ENCODE measurements at places on chromosomes 3 and 15. TPM values are rescaled to one million over a fixed set of nuclear protein-coding genes. Genes with fewer than 3 reads are reported as not detected.

GRCh38 chr15:66505430-66505811 lies 295 bp downstream of the ZWILCH start:
- no peak for DNase-seq

DNA sequence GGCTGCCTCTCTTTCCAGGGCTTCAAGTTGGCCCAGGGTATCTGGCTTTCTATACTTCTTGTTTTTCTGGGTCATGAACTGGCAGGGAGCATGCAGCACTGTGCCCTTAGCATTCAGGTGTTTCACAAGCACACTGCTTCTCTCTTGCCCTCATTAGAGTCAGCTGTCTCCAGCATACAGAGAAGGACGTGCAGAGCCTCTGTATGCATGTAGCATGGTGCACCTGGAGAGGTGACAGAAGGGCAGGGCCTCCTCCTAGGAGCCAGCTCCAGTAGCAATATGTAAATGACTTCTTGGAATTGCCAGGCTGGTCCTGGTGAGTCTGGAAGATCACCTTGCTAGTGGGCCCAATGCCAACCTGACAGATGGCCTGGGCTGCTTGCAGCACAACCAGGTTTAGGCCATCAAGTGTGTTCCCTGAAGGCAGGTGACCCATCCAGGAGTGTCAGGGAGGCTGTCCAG lies 44.8 kb upstream of the ATP2C1 start:
- peak; percentile 72 for DNase-seq

GRCh38 chr15:60612400-60613048 lies 133.6 kb upstream of the ICE2 start:
- DNase-seq = no peak

- DNase-seq = no peak
Observed at GRCh38 chr3:125045965-125046364, 9.8 kb downstream of the HEG1 start.

DNA sequence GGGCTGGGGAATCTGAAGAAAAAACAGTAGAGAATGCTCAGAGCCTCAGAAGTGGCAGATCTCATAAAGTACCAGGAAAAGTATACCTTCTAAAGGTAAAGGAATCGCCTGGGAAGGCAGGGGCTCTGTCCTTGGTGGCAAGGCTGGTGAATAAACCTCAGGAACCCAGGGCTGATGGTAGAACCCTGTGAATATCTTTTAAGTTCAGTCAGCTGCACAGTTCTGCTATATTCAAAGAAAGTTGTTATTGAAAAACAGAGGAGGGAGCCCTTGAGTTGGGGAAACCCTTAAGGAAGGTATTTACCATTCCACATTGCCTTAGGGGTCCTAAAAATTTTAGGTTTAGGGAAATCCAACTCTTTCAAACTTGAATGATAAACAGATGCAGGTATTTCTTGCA lies 31.2 kb downstream of the ZPLD1 start:
- no peak for DNase-seq

GRCh38 chr3:48565186-48565585 lies 1.6 kb upstream of the UCN2 start:
- DNase-seq = no peak

DNA sequence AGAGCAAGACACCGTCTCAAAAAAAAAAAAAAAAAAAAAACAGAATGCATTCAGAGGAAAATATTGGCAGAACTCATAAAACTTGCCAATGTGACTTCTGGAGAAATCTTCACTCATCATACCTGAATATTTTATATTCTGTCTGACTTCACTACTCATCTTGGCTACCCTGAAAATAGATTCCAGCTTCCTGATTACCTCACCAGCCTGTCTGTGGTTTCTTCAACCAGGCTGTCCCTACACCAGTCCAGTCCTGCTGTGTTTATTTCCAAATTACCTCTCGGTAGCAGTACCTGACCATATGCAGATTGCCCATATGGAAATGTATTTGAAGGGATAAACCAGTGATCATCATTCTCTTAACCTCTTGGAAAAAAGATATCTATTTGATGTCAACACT lies 9.3 kb upstream of the P3H2 start:
- no peak for DNase-seq

GRCh38 chr3:98012979-98013378 lies 22.1 kb downstream of the GABRR3 start:
- no peak for DNase-seq

- DNase-seq = no peak
Observed at GRCh38 chr3:193046371-193046770, 128.7 kb upstream of the MB21D2 start.

- DNase-seq = no peak
Observed at GRCh38 chr3:129665024-129665768, 58.7 kb upstream of the PLXND1 start.

DNA sequence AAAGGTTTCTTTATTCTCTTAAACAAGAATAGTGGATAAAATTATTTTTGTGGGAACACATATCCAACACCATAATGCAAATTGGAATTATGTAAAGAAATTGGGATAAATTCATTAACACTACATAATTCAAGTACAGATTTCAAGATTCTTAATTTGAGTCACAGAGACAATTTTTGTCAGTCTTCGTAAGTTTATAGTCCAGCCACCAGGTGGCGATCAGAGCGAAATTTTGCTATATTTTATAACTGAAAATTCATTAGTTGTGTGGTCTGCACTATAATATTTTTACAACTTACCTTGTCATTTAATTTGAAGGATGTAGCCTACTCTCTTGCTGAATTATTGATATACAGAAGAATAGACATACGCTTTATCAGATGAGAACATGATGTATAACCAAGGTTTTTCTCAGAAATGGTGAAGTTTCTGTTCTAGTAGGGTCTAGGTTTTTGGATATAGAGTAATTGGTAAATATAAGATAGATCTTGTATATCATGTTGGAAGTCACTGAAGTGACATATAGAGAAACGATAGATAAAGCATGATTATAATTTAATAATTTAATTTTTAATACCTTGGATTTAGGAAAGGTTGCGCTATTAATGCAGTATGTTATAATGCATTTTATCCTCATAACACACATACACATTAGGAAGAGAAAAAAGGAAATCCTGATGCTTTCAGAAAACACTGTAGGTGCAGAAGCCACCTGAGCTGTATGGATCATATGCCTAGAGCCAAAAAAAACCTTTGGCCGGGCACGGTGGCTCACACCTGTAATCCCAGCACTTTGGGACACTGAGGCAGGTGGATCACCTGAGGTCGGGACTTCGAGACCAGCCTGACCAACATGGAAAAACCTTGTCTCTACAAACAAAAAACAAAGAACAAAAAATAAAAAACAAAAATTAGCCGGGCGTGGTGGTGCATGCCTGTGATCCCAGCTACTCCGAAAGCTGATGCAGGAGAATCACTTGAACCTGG lies 31.7 kb downstream of the PLSCR4 start:
- peak; percentile 65 for DNase-seq

- no peak for DNase-seq
Observed at GRCh38 chr3:170132335-170132734, 49.2 kb downstream of the PHC3 start.

GRCh38 chr3:190860521-190860920 lies 2.0 kb downstream of the GMNC start:
- no peak for DNase-seq

DNA sequence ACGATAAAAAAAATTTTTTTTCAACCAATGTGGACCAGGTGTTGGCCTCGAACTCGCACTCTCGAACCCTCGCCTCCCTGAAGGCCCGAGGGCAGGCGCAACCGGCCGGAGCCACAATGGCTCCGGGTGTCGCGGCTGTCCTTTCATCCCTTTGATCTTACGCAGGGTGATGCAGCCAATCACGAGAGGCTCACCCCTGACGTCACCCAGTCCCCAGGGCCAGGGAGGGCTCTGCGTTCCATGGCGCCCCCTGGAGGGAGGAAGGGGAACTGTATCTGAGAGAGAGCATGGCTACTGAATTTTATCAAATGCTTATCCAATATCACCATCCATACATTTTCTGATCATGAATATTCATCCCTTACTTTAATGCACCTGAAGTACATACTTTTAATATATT lies 15.4 kb upstream of the GMNC start:
- no peak for DNase-seq

DNA sequence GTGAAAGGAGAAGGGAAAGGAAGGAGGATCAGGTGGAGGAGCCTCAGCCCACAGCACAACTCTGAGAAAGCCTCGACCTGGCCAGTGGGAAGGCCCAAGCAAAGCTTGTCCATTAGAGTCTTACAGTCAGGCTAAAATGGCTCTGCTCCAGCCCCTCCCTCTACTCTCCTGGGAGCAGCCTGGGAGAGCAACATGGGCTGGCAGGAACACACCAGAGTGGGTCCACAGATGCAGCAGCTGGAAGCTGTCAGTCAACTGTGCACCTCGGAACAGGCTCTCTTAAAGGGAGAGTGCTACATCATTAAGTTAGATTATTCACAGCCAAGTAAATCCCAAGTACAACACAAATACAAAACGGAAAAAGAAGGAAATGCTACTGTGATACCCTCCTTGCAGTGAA lies 98.0 kb upstream of the LIMD1 start:
- no peak for DNase-seq

- no peak for DNase-seq
Observed at GRCh38 chr3:154875142-154875541, 205.0 kb upstream of the MME start.

DNA sequence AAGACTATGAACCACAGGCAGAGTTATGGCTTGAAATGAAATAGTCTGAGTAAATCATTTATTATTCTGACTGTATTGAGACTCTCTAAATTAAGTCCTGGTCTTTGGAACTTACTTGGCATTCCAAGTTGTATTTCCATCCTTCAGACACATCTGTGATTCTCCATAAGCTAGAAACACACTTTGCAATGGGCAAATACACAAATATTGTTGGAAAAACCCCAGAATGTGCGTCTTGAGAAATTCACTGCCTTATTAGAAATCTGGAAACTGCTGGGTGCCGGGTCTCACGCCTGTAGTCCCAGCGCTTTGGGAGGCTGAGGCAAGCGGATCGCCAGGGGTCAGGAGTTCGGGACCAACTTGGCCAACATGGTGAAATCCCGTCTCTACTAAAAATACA lies 87.8 kb downstream of the WWTR1 start:
- no peak for DNase-seq

DNA sequence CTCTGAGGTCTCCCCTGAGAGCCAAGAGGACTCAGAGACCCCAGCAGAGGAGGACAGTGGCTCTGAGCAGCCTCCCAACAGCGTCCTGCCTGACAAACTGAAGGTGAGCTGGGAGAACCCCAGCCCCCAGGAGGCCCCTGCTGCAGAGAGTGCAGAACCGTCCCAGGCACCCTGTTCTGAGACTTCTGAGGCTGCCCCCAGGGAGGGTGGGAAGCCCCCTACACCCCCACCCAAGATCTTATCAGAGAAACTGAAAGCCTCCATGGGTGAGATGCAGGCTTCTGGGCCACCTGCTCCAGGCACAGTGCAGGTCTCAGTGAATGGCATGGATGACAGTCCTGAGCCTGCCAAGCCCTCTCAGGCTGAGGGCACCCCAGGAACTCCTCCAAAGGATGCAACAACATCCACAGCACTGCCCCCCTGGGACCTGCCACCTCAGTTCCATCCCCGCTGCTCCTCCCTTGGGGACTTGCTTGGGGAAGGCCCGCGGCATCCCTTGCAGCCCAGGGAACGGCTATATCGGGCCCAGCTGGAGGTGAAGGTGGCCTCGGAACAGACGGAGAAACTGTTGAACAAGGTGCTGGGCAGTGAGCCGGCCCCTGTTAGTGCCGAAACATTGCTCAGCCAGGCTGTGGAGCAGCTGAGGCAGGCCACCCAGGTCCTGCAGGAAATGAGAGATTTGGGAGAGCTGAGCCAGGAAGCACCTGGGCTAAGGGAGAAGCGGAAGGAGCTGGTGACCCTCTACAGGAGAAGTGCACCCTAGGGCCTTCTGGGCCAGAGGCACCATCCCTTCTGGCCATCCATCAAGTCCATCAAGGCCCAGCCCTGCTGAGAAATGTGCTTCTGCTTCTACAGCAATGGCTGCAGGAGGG lies 23.6 kb downstream of the PLEKHO2 start:
- DNase-seq = no peak

DNA sequence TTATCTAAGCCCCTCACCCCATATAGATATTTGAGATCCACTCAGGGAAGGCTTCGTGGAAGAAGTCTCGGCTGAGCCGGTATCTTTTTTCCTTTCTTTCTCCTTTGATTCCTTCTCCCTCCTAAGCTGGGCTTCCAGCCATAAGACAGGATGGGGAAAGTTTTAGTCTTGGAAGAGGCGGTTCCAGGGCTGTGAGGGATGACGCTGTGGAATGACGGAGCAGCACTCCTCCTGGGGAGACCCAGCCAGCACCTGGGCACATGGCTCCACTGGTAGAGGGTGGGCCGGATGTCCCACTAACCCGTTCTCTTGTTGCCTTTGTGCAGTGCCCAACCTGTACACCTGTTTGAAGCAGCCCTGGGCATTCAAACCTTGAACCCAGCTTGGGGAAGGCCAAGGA lies 43.2 kb upstream of the FAM107A start:
- no peak for DNase-seq

DNA sequence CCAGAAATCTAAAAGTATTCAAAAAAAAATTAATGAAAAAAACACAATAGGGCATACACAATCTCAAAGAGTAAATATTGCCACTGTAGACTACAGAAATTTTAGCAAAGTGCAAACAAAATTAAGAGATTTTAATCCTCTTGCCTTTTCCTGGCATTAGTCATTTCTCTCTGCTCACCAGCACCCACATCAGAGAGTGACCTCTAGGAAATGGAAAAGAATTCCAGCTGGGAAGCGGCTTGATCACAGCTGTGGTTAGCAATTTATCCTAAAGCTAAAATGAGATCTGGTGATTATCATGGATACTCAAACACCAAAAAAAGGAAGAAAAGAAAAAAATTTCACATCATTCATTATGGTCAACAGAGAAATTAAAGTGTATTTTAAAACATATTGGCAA lies 7.5 kb downstream of the CSNK1G1 start:
- no peak for DNase-seq

- no peak for DNase-seq
Observed at GRCh38 chr15:70017801-70018200, 79.9 kb downstream of the TLE3 start.

GRCh38 chr3:98114264-98114663 lies 16.3 kb upstream of the OR5H1 start:
- DNase-seq = no peak

- DNase-seq = no peak
Observed at GRCh38 chr15:96924570-96924969, 594.1 kb downstream of the NR2F2 start.

GRCh38 chr3:14822670-14823390 lies 4.1 kb downstream of the FGD5 start:
- no peak for DNase-seq

PLAAT1 gene
- total RNA-seq = not detected

ADAMTS7 gene
- 0.18 TPM for total RNA-seq

CLEC3B gene
- total RNA-seq = 11.6 TPM

AQP9 gene
- total RNA-seq = not detected

TRIM71 gene
- total RNA-seq = not detected

TRH gene
- not detected for total RNA-seq

A4GNT gene
- not detected for total RNA-seq

ALDH1A3 gene
- 99.9 TPM for total RNA-seq

TRPC1 gene
- total RNA-seq = 2.8 TPM

CLRN1 gene
- total RNA-seq = not detected

IL17RD gene
- total RNA-seq = 3.4 TPM

CACNA1D gene
- 194 TPM for total RNA-seq

GREM1 gene
- 4.9 TPM for total RNA-seq

PIERCE2 gene
- not detected for total RNA-seq

SI gene
- total RNA-seq = 1,078 TPM

All from Peyer's patch (tissue), 4 donors.